ENCODE measurements at places on chromosomes 2 and 18. TPM values are rescaled to one million over a fixed set of nuclear protein-coding genes. Genes with fewer than 3 reads are reported as not detected.

The CNDP1 gene
- total RNA-seq, result not detected

The CYP27C1 gene
- total RNA-seq, result not detected

The NEU2 gene
- total RNA-seq, result not detected

The DARS1 gene
- total RNA-seq, result 55.5 TPM

The KIF1A gene
- not detected for total RNA-seq

The AKAIN1 gene
- total RNA-seq, result not detected

The ALK gene
- total RNA-seq, result not detected

The RAD51AP2 gene
- not detected for total RNA-seq

The GKN1 gene
- not detected for total RNA-seq

The LYG2 gene
- total RNA-seq, result not detected

The NEU4 gene
- not detected for total RNA-seq

The RNF125 gene
- 4.8 TPM for total RNA-seq

The ESPNL gene
- total RNA-seq, result not detected

The NABP1 gene
- total RNA-seq, result 55.4 TPM

The CRYGC gene
- total RNA-seq, result not detected

The TXNDC2 gene
- 0.10 TPM for total RNA-seq

The MOGAT1 gene
- not detected for total RNA-seq

The CRYGD gene
- not detected for total RNA-seq

The TDRD15 gene
- total RNA-seq, result not detected

The CDH19 gene
- total RNA-seq, result not detected
